Stimulated activated CD4-positive, alpha-beta T cell treated with anti-CD3 and anti-CD28 coated beads, TNF-alpha, amount 100 ng/mL, for 4 hours (primary cell): ENCODE measurements at places on chromosomes 5 and 9.

DNA sequence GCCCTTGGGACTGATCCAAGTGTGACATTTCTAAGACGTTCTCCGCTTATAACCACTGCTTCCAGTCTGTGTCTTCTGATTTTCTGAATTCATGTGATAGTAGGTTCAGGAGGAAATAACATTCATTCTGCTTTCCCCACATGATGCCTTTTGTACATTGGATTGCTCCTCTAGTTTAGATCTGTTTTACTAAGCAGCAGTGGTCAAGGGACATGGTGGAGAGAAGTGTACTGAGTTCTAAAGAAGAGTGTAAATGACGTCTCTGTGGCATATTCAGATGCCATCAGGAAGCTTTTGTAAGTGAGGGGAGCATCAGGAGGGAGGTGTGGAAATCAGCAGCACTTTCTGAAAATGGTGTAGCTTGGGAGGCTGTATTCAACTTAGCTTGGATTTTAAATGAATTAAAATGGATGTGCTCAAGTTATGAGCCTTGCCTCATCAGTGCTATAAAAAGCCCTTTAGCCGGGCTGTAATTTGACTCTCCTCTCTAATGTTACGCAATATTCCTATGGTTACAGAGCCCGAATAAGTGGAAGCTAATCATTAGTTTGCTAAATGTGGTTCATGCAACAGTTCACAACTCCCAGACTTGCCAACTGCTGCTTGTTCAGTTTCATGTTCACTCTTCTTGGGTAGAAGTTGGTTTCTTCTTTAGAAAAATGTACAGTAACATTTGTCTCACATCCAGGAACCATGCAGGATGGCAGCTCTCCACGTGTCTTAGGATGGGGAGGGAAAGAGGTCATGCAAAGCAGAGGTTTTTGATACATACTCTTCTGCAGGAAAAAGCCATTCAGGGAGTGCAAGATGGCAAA lies 281.3 kb downstream of the ARHGAP26 start:
- DNase-seq = no peak

DNA sequence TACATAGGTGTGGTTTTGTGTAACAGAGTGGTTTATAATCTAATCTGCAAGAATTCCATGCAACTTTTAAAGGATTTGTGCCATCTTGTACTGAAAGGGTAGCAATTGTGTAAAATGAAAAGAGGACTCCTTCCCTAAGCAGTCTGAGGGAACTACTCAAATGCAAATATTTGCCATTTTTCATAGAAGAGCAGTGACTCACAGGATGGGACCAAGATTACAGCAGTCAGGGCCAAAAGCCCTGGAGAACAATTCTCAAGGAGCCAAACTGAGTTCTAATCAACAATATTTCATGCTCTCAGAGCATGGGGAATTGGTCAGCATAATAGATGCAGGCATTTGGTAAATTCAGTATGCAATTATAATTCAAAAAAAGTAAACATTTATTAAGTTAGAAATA lies 495.8 kb downstream of the CHSY3 start:
- no peak for DNase-seq

GRCh38 chr9:133141833-133142595 lies 21.0 kb upstream of the RALGDS start:
- peak; percentile 60 for DNase-seq

GRCh38 chr9:94705162-94705702 lies 21.3 kb upstream of the AOPEP start:
- no peak for DNase-seq

DNA sequence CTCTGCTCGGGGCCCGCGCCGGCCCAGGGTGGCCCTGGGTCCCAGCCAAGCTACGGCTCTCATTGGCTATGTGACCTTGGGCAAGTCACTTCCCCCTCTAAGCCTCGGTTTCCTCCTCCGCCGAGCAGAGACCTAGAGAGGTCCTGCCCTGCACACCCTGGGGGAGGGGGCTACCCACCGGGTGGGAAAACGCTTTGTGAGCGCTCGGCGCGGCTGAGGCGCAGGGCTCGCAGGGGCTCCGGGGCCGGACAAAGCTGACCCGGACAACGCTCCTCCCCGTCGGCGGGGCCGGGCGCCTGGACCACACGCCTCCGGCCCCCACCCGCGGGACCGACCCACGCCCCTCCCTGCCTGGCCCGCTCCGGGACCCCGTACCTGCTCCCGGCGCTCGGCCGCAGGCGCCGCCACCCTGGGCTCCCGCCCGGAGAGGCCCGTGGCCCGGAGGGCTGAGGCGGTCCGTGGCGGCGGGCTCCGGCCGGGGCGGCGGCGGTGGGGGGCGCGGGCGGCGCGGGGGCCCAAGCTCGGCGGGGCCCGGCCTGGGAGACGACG lies 85.7 kb upstream of the MELK start:
- DNase-seq = peak; percentile 18
